ENCODE measurements at places on chromosomes 16 and 17. TPM values are rescaled to one million over a fixed set of nuclear protein-coding genes. Genes with fewer than 3 reads are reported as not detected.

The EVI2A gene
- total RNA-seq: 11.2 TPM

The ARHGAP44 gene
- total RNA-seq: 6.0 TPM

The VMO1 gene
- total RNA-seq: 2.1 TPM

The KRT40 gene
- not detected for total RNA-seq

The EVPL gene
- 1.3 TPM for total RNA-seq

The ADORA2B gene
- 0.86 TPM for total RNA-seq

The PALB2 gene
- 7.7 TPM for total RNA-seq

The USP32 gene
- 41.1 TPM for total RNA-seq

The RCVRN gene
- total RNA-seq: 0.74 TPM

The EPX gene
- total RNA-seq: not detected

The ST6GALNAC1 gene
- total RNA-seq: 2.0 TPM

The CCL14 gene
- 104 TPM for total RNA-seq

The TAT gene
- not detected for total RNA-seq

The EDC4 gene
- 43.1 TPM for total RNA-seq

The KRTAP3-1 gene
- total RNA-seq: not detected

The TEX19 gene
- not detected for total RNA-seq

The KRT9 gene
- total RNA-seq: not detected

The TRPV2 gene
- 40.8 TPM for total RNA-seq

The DOC2B gene
- total RNA-seq: 18.5 TPM

The SYCE1L gene
- 2.5 TPM for total RNA-seq

The TBC1D3G gene
- total RNA-seq: not detected

All from posterior vena cava (tissue), 2 donors.